CMK (cell line): ENCODE measurements at places on chromosomes 3 and 15.

- no peak for DNase-seq
Observed at GRCh38 chr15:100690795-100691158, 88.4 kb downstream of the ASB7 start.

DNA sequence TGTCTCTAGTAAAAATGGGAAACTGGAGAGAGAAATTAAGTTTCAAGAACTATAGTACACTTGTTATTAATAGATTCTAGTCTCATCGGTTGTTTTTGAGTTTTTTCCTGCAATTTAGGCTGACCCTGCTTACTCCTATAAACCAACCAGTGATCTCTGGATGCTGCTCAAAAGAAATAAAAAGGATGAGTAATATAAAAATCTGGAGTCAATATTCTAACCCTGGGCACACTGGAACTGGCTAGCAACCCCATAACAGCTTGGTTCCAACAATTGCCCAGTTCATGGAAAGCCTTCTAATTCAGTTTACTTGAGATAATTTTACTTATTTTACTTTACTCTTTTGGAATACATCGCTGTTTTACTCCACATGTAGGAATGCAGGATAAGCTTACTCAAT, 211.6 kb downstream of the GBE1 start:
- no peak for DNase-seq

DNA sequence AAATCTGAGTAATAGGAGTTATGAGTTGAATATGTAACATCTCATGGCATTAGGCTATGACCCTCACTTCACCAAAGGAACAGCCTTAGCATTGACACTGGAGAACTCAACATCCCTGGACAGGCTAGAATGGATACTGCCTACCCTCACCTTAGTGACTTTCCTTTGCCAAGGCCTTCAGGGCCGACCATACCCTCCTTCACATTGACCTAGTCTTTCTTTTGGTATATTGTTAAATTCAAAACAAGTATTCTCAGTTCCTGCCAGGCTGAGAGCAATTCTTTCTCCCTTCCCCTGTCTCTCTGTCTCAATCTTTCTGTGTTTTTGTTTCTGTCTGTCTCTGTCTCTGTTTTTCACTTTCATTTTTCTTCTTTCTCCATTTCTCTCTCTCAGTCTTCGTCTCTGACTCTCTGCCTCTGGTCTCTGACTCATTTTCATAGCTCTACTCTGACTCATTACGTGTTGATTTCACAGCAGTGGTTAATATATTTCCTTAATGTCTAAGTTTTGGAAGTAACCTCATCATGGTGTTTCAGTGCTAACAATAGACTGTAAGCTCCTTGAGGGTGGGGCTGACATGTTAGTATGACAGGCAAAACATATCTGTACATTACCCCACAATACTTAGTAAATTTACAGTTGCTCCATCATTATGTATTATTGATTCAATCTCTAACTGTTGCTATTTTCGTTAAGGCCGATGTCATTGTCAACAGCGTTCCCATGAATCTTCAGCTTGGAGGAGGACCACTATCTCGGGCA, 32.5 kb downstream of the PARP15 start:
- DNase-seq = no peak

DNA sequence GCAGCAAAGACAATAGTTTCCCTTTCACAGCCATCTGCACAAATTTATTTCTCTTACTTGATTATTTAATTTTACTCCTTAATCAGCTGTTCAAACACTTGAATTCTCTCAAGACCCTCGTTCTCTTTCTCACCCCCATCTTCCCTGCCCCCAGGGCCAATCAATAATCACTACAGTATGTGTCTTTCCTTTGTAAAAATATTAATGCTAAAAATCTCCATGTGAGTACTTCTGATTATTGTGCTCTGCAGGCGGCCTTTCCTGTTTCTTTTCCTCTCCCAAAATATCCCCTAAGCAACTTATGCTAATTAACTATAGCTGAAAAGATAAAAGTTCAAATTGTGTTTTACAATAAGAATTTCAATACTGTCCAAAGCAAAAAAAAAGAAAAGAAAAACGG, 617.0 kb upstream of the CBLB start:
- no peak for DNase-seq

- DNase-seq = no peak
Observed at GRCh38 chr3:4311496-4311895, 8.3 kb downstream of the SETMAR start.

DNA sequence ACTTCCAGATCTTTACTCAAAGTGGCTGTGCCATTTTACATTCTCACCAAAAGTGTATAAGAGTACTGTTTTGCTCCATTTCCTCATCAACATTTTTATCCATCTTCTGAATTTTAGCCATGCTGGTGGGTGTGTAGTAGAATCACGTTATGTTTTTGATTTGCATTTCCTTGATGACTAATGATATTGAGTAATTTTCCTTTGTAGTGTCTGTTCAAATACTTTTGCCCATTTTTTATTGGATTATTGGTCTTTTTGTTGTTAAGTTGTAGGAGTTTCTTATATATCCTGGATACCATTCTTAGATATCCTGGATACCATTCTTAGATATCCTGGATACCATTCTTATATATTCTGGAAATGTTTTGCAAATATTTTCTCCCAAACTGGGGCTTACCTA, 344.9 kb downstream of the LRRC3B start:
- no peak for DNase-seq

- DNase-seq = no peak
Observed at GRCh38 chr15:42453826-42454225, 37.1 kb downstream of the ZNF106 start.

DNA sequence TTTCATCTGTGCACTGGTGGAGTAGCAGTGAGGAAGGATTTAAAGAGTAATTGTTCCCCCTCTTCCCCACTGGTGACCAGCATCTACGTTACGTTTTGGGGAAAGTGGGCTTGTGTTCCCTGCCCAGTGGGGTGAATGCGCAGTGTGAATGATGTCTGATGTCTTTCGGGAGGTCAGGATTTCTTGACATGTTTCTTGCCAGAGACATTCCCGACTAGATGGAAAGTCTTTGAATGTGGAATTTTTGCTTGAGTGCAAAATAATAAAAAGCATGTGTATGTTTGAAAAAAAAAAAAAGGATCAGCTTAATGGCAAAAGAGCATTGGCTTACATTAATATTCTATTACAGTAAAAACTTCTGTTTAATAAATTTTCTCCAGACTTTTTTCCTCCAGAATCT, 632.2 kb downstream of the FOXP1 start:
- DNase-seq = no peak

DNA sequence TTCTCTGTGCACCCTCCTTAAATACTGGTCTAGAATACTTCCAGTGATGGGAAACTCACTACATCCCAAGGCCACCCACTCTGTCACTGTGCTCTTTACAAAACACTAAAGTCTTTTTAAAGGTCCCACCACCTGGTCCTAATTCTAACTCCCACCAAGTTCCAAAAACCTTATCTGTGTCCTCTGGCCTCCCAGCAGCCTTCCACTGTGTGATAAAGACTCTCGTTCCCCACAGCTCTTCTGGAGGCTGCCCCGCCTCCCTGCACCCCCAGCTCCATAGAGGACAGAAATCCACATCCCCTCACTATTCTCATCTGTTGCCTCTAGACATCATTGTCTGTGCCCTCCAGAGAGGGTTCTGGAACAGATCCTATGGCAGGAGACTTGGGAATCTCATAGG, 276.4 kb downstream of the FAM43A start:
- DNase-seq = no peak
